NCI-H524 treated with DMSO at 0.1 percent for 48 hours (cell line): ENCODE measurements at places on chromosomes 2 and 18.

GRCh38 chr18:12276736-12277554, 22.8 kb downstream of the CIDEA start:
- DNase-seq, result no peak

GRCh38 chr2:61177727-61178549, 15.9 kb downstream of the C2orf74 start:
- no peak for DNase-seq

DNA sequence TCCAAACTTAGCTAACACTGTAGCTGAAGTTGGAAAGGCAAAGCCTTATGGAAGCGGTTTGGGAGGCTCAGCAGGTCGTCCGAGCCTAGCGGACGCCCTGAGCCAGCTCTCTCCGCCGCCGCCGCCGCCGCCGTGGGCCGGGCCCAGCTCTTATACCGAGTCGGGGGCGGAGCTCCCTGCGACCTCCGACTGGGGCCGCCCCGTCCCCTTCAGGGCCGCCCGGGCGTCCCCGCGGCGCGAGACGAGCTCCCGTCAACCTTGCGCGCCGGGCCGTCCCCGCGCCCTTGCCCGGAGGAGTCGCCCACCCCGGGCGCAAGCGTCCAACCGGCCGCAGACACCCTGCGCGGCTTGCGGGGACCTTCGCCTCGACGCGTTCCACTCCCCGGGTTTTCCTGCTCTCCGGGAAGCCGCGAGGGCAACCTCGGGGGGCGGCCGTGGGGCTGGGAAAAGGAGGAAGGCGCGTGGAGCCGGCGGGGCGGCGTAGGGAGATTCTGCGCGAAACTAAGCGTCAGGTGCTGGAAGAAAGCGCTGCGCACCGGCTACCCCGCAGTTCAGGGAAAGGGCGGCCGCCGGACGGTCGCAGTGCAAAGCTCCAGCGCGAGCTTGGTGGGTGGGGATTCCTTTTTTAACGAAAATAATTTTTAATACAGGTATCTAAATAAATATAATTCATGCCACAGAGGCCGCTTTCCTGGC, at the start of gene SLC40A1:
TSS of gene SLC40A1 (minus strand) at position 129 of the 696 bp plus-strand sequence. CDS start 326 bp downstream, outside the sequence.
- no peak for DNase-seq

GRCh38 chr2:1867141-1867540, 122.8 kb upstream of the PXDN start:
- peak; percentile 83 for DNase-seq

- no peak for DNase-seq
Measured at GRCh38 chr2:146433116-146433875, 1411.5 kb upstream of the ACVR2A start.

- DNase-seq, result no peak
Measured at GRCh38 chr2:86201671-86202335, 2.5 kb downstream of the MRPL35 start.

DNA sequence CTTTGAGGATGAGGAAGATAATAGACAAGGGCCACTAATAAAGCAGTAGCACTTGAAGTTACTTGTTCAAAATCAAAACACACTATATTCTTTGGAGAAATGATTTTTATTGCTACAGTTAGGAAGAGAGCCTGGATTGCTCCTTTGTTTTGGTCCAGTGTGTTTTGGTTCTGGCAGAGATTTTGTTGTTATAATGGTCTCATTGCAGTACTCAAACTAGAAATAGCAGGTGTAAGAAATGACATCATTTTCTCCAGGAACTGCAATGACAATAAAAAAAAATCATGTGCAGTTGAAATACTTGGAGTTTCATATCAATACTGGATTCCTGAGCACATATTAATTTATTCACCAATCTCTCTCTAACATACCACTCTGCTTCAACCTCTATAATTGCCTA, 490.3 kb downstream of the CCDC85A start:
- no peak for DNase-seq

DNA sequence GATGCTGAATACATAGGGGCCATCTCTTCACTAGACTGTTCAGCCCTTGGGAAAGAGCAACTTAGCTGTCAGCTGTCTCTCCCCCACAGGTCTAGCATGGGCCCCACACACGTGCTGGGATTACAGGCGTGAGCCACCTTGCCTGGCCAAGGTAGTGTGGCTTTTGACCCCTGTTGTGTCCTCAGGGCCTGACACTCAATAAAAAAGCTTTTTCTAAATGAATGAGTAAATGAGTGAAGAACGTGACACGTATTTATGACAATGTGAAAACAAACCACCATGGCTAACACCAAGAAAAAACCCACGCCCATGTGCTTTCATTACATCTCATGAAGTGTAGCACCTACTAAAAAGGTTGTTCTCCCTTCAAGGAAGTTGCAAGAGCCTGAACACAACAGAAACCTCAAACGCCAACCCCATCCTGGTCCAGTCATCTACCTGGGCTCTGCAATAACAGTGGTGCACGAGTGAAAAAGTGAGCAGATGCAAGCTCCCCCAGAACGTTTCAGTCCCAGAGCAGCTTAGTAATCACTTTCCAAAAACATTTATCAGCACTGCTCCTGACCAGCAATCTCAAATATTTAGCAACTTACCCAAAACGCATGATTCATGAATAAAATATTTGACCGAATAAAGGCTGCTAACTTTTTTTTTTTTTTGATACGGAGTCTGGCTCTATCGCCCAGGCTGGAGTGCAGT, 3.4 kb downstream of the WDFY1 start:
- no peak for DNase-seq
